ENCODE measurements at places on chromosomes 12 and 14. TPM values are rescaled to one million over a fixed set of nuclear protein-coding genes. Genes with fewer than 3 reads are reported as not detected.
A peak's percentile ranks its signal among the peaks of the same experiment; 100 is the strongest.

KRT2 gene
- not detected for total RNA-seq

TBX5 gene
- not detected for total RNA-seq

TC2N gene
- 32.5 TPM for total RNA-seq

C12orf54 gene
- total RNA-seq = not detected

CMA1 gene
- not detected for total RNA-seq

FAM181A gene
- total RNA-seq = not detected

KLHL28 gene
- 10.9 TPM for total RNA-seq

VRTN gene
- not detected for total RNA-seq

DNA sequence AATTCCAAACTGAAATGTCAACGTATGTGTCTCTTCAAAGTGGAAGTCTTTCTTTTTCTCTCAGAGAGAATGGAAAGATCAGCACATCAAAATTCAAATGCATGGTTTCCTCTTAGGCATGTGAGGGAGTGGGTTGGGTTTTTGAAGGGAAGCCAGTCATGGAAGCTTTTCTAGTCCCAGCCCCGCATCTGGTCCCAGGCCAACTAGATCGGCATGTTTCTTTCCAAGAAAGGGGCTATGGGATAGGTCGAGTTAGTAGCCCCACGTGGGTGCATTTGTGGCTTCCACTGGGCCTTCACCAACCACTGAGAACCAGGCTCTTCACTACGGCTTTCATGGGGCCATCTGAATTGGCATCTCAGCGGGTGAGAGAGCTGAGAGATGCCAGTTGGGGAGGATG is 6.6 kb downstream of the C1S start:
- H3K4me3 ChIP-seq = no peak overlapping the region
- no peaks in the 10 kb centered on the region for H3K36me3 ChIP-seq
- H3K27ac ChIP-seq = no peak overlapping the region
- no peak for DNase-seq
- H3K27me3 ChIP-seq = no peaks in the 10 kb centered on the region

GRCh38 chr14:67919259-67920032 is 99.9 kb downstream of the RAD51B start:
- H3K27ac ChIP-seq = no peak overlapping the region
- H3K4me1 ChIP-seq = no peaks in the 10 kb centered on the region
- no peak overlapping the region for H3K4me3 ChIP-seq
- H3K27me3 ChIP-seq = no peaks in the 10 kb centered on the region
- no peak for DNase-seq

DNA sequence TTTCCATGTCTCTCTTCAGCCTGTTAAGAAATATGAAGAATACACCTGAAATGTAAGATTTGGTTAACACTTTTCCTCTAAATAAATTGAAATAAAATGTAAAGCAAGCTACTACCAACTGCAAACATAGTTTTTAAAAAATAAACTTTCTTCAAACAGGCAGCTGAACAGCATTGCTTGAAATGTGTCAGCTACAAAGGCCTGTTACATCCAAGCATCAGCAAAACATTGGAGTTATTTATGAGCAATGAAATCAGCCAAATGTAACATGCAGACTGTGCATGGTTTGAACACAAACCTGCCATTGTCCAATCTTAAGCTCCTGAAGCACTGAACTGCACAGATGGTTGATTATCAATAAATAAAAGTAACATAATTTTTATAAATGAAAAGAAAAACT is 291.3 kb downstream of the ACSS3 start:
- no peak overlapping the region for H3K4me3 ChIP-seq
- no peak overlapping the region for H3K27ac ChIP-seq
- H3K27me3 ChIP-seq = no peaks in the 10 kb centered on the region
- DNase-seq = no peak

- peaks cover 3% of the 10 kb centered on the region for H3K36me3 ChIP-seq
- H3K27me3 ChIP-seq = peaks cover 5% of the 10 kb centered on the region
- H3K27ac ChIP-seq = no peak overlapping the region
These were observed 28.8 kb downstream of the PHLDA1 start for GRCh38 chr12:76002598-76003354.

DNA sequence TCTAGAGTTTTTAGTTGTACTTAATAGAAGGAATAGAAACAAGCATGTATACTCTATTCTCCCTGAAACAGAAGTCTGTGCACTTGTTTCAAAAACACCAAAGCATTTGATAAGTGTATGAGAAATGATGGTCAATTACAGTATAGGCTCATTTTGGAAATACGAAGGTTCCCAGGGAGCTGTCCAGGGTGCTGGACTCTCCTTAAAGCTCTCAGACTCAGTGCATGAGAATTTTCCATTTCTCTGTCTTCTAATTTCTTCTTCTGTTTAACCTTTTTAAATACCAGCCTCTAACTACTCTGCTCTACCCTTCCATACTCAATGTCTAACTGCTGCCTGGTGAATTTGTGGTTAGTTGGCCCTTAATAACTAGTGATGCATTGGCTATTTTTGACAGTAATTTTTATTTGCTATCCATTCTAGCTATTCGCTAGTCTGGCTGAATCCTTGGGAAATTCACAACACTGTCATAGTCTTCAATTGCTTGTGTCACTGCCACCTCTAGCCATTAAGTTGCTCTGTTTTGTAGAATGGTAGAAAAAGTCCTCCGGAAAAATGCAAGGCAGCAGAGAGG is 229.2 kb downstream of the NRXN3 start:
- H3K27me3 ChIP-seq = peaks cover 5% of the 10 kb centered on the region
- peak; percentile 40 for DNase-seq
- H3K36me3 ChIP-seq = no peaks in the 10 kb centered on the region
- no peak overlapping the region for H3K4me3 ChIP-seq
- H3K4me1 ChIP-seq = no peaks in the 10 kb centered on the region

GRCh38 chr14:80645667-80646413 is 295.7 kb downstream of the CEP128 start:
- no peaks in the 10 kb centered on the region for H3K27me3 ChIP-seq
- H3K27ac ChIP-seq = no peak overlapping the region
- H3K36me3 ChIP-seq = no peaks in the 10 kb centered on the region
- no peak for DNase-seq

GRCh38 chr14:95141684-95142083 is 15.6 kb downstream of the DICER1 start:
- no peak overlapping the region for H3K27ac ChIP-seq
- no peak overlapping the region for H3K4me3 ChIP-seq
- no peaks in the 10 kb centered on the region for H3K27me3 ChIP-seq
- H3K4me1 ChIP-seq = peaks cover 78% of the 10 kb centered on the region
- DNase-seq = no peak
- peaks cover 28% of the 10 kb centered on the region for H3K36me3 ChIP-seq

- no peak for DNase-seq
- no peaks in the 10 kb centered on the region for H3K27me3 ChIP-seq
- H3K4me3 ChIP-seq = no peak overlapping the region
- peaks cover 12% of the 10 kb centered on the region for H3K36me3 ChIP-seq
- peaks cover 30% of the 10 kb centered on the region for H3K4me1 ChIP-seq
These were observed 25.8 kb downstream of the KTN1 start for GRCh38 chr14:55605793-55606192.

DNA sequence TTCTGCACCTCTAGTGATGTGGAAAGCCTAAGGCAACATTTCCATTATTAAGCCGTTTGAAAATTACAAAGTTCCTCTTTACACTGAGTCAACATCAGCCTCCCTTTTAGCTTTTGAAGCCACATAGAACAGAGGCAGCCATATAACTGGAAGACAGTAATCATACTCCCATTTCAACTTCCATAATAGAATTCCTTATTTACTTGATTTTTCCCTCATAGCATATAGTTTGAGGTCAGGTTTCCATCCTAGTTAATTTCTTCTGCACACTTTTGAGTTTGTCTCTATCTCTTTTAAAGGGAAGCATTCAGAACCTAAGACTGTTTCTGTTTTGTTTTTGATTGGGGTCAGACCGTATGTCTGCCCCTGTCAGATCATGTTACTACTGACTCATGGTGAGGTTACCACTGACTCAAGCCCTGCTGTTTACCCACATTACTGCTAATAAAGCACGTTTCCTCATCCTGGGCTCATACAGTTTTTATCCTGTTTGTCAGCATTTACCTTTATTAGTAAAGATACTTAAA is 161.0 kb downstream of the SLC38A4 start:
- peaks cover 27% of the 10 kb centered on the region for H3K4me1 ChIP-seq
- no peaks in the 10 kb centered on the region for H3K27me3 ChIP-seq
- H3K27ac ChIP-seq = no peak overlapping the region
- peak; percentile 28 for DNase-seq

DNA sequence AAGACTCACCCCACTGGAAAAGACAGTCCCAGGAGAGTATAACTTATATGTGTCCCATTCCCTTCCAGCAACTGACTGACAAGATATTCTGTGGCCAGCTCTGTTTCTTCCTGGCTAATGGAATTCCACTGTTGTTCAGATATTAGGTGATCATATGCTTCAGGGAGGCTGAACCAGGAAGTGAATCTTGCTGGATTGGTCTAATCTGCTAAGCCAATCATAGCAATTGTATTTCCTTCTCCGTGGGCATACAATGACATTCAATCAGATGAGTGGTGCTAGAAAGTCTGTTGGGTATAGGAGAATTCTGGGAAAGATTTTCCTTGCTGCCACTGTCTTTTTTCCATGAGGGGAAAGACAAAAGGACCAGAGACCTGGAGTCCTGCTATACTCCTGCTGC is 12.1 kb downstream of the PYGL start:
- no peak overlapping the region for H3K27ac ChIP-seq
- peaks cover 3% of the 10 kb centered on the region for H3K4me1 ChIP-seq
- DNase-seq = no peak
- peaks cover 6% of the 10 kb centered on the region for H3K27me3 ChIP-seq

- H3K27me3 ChIP-seq = no peaks in the 10 kb centered on the region
- no peaks in the 10 kb centered on the region for H3K4me1 ChIP-seq
- no peak overlapping the region for H3K4me3 ChIP-seq
These were observed 267.3 kb downstream of the BCAT1 start for GRCh38 chr12:24681570-24681969.

GRCh38 chr12:116497051-116497591 is 62.1 kb upstream of the MAP1LC3B2 start:
- H3K4me1 ChIP-seq = no peaks in the 10 kb centered on the region
- H3K27me3 ChIP-seq = no peaks in the 10 kb centered on the region
- no peaks in the 10 kb centered on the region for H3K36me3 ChIP-seq
- H3K27ac ChIP-seq = no peak overlapping the region

DNA sequence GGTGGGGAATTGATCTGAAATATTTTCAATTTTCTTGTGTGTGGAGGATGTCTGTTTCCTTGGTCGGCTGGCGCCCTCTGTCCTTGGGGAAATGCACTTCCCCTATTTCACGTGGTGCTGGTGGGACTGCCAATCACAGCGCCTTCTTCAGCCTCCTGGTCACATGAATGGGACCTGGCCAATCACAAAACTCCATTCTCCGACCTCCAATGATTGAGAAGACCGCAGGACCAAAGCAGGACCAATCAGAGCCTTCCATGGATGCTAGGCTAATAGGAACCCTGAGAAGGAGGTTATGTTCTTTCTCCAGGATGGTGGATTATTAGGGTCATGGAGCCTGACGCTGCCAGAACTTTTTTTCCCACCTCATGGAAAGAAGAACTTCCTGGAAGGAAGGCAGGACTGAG is 188.7 kb downstream of the TTC8 start:
- peak; percentile 50 for DNase-seq

- no peak for DNase-seq
- H3K27ac ChIP-seq = no peak overlapping the region
- H3K27me3 ChIP-seq = no peaks in the 10 kb centered on the region
- H3K36me3 ChIP-seq = no peaks in the 10 kb centered on the region
- H3K4me1 ChIP-seq = no peaks in the 10 kb centered on the region
These were observed 182.1 kb downstream of the PAWR start for GRCh38 chr12:79508622-79509021.

- no peaks in the 10 kb centered on the region for H3K4me1 ChIP-seq
- H3K27me3 ChIP-seq = no peaks in the 10 kb centered on the region
- no peak overlapping the region for H3K4me3 ChIP-seq
- no peak for DNase-seq
- no peak overlapping the region for H3K27ac ChIP-seq
- no peaks in the 10 kb centered on the region for H3K36me3 ChIP-seq
These were observed 19.0 kb upstream of the MTHFD1 start for GRCh38 chr14:64369201-64369600.

GRCh38 chr12:7645395-7646177 is 20.1 kb downstream of the APOBEC1 start:
- H3K4me1 ChIP-seq = peaks cover 10% of the 10 kb centered on the region
- H3K36me3 ChIP-seq = no peaks in the 10 kb centered on the region
- peak; percentile 56 for DNase-seq

DNA sequence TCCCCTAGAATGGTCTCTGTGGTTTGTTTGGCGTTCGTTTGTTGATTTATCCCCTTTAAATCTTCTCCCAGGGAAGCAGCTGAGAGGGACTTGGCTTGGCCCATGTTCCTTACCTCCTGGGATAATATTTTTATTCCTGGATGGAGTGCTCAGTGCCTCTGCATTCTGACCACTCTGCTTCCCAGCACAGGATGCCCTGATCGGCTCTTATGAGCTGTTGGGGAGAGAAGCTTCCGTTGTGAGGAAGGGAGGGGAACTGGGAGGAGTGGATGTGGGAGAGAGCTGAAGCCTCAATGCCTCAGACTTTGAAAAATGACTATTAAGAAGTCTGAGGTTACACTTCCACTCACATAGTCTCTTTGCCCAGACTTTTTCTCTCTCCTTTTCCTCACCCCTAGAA is 114.8 kb downstream of the SMOC1 start:
- no peak for DNase-seq
- H3K4me1 ChIP-seq = no peaks in the 10 kb centered on the region
- H3K4me3 ChIP-seq = no peak overlapping the region

DNA sequence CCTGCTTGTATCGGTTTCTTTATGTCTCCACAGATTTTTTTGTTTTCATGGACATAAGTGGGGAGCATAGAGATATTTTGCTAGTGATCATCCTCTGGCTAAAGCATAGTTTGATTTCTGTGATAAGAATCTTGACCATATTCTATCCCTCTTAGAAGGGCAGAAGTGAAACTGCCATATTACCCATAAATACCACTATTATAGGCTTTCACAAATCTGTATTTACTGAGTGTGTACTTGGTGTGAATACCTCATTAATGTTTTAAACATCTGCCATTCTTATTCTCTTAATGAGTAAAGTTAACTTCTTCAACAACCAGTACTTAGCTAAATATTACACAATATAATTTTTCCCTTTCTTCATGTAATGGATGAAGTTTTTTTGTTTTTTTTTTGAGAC is 16.1 kb downstream of the WNK1 start:
- peak overlapping the region; percentile 45 for H3K27ac ChIP-seq
- peaks cover 27% of the 10 kb centered on the region for H3K36me3 ChIP-seq
- DNase-seq = no peak
